ENCODE measurements at places on chromosomes 1 and 21. TPM values are rescaled to one million over a fixed set of nuclear protein-coding genes. Genes with fewer than 3 reads are reported as not detected.

The IVL gene
- total RNA-seq, result not detected

The NBPF9 gene
- total RNA-seq, result 21.6 TPM

DNA sequence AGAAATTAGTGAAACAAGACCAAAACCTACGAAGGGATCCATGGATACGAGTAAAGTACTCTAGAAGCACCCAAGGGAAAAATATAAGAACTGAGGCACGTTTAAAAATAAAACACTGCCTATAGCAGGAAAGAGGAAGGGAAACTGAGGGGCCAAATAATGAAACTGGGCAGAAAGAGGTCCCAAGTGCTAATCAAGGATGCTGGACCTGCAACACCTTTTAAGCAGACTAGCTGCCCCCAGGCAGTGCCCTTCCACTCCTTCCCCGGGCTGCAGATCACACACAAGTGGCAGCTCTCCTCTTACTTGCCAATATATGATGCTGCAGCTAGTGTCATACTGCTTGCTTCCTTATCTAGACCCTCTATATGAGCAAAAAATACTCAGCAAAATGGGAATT is 7.6 kb upstream of the OTUD7B start:
- no peak for ATAC-seq

GRCh38 chr1:19178734-19179398 is 31.2 kb downstream of the UBR4 start:
- ATAC-seq, result no peak

GRCh38 chr21:32114419-32115035 is 164.3 kb downstream of the MIS18A start:
- ATAC-seq, result peak; percentile 66

DNA sequence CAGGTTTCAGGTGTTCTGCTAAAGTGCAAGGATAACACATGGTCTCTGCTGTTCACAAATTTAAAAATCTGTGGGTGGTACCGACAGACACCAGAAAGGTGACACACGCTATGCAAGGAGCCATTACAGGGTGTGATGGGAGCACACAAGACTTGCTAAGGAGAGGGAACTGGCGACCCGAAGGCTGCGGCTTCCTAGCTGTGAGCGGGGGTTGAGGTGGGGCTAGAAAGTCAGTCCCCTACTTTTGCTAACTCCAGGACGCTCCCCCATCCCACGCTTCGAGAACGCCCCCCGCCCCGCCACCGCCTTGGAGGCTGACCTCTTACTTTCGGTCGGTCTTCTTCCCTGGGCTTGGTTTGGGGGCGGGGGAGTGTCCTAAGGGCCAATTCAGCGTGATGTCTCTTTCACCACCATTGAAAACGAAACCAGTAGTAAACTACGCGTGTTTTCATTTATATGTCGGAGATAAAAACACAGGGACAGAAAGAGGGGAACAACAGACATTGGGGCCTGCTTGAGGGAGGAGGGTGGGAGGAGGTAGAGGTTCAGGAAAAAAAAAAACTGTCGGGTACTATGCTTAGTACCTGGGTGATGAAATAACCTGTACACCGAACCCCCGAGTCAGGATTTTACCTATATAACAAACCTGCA is 1.1 kb downstream of the CKS1B start:
- no peak for ATAC-seq

The DMRTA2 gene
- 0.19 TPM for total RNA-seq

The TRIM62 gene
- 2.5 TPM for total RNA-seq

- ATAC-seq, result peak; percentile 84
These were observed 259.5 kb upstream of the CHRM3 start for GRCh38 chr1:239126884-239127283.

The IL10 gene
- 0.66 TPM for total RNA-seq

The TMEM125 gene
- 0.68 TPM for total RNA-seq

DNA sequence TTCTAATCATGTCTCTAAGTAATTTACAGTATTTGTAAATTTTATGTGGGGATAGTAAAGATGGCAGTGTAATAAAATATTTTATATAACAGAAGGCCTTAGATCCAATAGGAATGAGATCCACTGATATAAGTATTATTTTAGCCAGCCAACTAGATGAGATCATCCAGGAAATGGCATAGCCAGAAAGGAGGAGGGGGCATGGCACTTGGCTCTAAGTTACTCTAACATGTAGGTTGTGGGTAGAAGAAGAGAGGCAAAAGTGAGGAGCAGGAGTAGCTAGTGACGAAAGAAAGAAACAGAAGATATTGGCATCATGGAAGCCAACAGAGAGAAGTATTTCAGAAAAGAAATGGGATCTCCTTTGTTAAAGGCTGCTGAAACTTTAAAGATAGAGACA is 426.1 kb downstream of the PTPRC start:
- no peak for ATAC-seq

DNA sequence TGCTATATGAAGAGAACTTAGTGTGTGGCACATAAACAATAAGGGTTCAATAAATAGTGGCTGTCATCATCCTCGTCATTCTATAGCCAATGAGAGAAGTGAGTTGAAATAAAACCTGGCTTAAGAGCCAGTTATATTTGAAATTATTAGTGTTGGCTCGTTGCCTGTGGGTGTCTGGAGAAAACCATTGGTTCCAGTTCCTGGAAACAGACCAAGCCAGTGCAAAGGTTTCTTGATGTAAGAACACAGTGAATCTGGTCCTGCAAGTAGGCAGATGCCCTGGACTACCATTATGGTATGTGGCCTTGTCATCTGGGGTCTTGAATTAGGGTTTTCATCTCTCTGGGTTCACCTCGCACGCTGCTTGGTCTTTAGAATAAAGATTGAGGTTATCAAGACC is 43.3 kb downstream of the URB2 start:
- peak; percentile 26 for ATAC-seq

The ACTA1 gene
- not detected for total RNA-seq

The MDM4 gene
- 51.4 TPM for total RNA-seq

The RNU1-4 gene
- total RNA-seq, result 16,074 TPM

GRCh38 chr1:2289607-2290006 is 61.5 kb downstream of the SKI start:
- ATAC-seq, result no peak

GRCh38 chr1:37143800-37144199 is 109.5 kb upstream of the GRIK3 start:
- ATAC-seq, result no peak

- no peak for ATAC-seq
These were observed 22.5 kb downstream of the DPH5 start for GRCh38 chr1:101003012-101003650.

Measured in motor neuron (in vitro differentiated cells).